ENCODE measurements at places on chromosomes 7 and 10. TPM values are rescaled to one million over a fixed set of nuclear protein-coding genes. Genes with fewer than 3 reads are reported as not detected.

Gene PLCE1
- total RNA-seq, result not detected

DNA sequence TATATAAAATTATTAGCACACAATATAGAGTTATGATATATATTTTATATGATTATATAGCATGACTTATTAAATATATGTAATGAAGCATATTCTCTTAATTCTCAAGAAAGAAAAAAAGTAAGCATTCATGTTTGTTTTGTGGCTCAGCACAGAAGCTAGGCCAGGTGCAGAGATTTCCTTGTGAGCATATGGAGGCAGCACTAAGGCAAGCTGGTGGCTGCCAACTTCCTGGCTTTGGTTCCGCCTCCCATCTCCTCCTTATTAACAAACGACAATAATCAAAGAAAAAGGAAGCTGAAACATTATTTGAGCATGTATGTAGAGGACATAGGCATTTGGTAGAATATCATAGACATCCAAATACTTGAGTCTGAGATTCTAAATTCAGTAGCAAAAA is 130.3 kb downstream of the ST7 start:
- no peak for DNase-seq
- no peak overlapping the region for H3K27ac ChIP-seq
- peaks cover 23% of the 10 kb centered on the region for H3K4me1 ChIP-seq
- no peaks in the 10 kb centered on the region for H3K36me3 ChIP-seq
- H3K27me3 ChIP-seq, result no peaks in the 10 kb centered on the region

- DNase-seq, result no peak
- H3K4me3 ChIP-seq, result no peak overlapping the region
- H3K27me3 ChIP-seq, result no peaks in the 10 kb centered on the region
- no peaks in the 10 kb centered on the region for H3K36me3 ChIP-seq
- H3K27ac ChIP-seq, result no peak overlapping the region
- H3K4me1 ChIP-seq, result no peaks in the 10 kb centered on the region
These were observed 128.8 kb upstream of the DNAJB12 start for GRCh38 chr10:72483471-72483870.

- no peak overlapping the region for H3K27ac ChIP-seq
- no peak for DNase-seq
- no peak overlapping the region for H3K4me3 ChIP-seq
- H3K27me3 ChIP-seq, result no peaks in the 10 kb centered on the region
- H3K4me1 ChIP-seq, result peaks cover 11% of the 10 kb centered on the region
- H3K36me3 ChIP-seq, result peaks cover 43% of the 10 kb centered on the region
These were observed 266.0 kb downstream of the MAD1L1 start for GRCh38 chr7:1966631-1967200.

Data from activated CD8-positive, alpha-beta T cell treated with anti-CD3 and anti-CD28 coated beads, Interleukin-2, amount 10 ng/mL, durations not matched to agents 7 days and 5 days (primary cell).